ENCODE measurements at places on chromosomes 4 and X. TPM values are rescaled to one million over a fixed set of nuclear protein-coding genes. Genes with fewer than 3 reads are reported as not detected.

MAGEA12 gene
- total RNA-seq, result 0.16 TPM

ARHGAP4 gene
- total RNA-seq, result 1.4 TPM

MTHFD2L gene
- 8.6 TPM for total RNA-seq

CPEB2 gene
- total RNA-seq, result 16.1 TPM

C4orf50 gene
- total RNA-seq, result not detected

GLRA3 gene
- not detected for total RNA-seq

CSAG1 gene
- total RNA-seq, result 0.38 TPM

KIAA1210 gene
- not detected for total RNA-seq

ASB9 gene
- total RNA-seq, result 25.2 TPM

CFAP99 gene
- 0.12 TPM for total RNA-seq

SOD3 gene
- not detected for total RNA-seq

ADH5 gene
- 97.0 TPM for total RNA-seq

SLC10A4 gene
- total RNA-seq, result 8.0 TPM

NEIL3 gene
- 15.9 TPM for total RNA-seq
